ENCODE measurements at places on chromosomes 6 and 20.

DNA sequence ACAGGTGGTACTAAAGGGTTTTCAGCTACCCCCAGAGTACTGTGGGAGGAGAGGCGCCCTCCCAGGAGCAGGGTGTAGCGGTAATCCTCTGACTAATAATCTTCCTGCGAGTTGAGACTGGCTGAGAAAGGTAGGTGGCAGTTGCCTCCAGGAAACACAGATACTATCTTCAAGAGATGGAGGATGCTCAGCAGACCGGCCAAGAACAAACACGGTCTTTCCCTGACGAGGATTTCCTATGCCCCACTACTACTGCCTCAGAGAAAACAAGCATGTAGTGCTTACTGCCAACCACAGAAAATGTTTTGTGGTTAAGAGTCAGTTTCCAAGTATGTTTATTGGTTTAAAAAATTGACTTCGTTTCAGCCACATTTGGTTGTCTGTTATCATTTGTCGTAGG is 26.8 kb downstream of the C6orf89 start:
- peak; percentile 71 for DNase-seq

GRCh38 chr6:89197141-89197540 is 20.0 kb downstream of the GABRR1 start:
- no peak for DNase-seq

- no peak for DNase-seq
These were observed 181.9 kb upstream of the PCSK2 start for GRCh38 chr20:17044891-17045290.

- DNase-seq = no peak
These were observed 1.7 kb downstream of the RSPO3 start for GRCh38 chr6:127120023-127120786.

DNA sequence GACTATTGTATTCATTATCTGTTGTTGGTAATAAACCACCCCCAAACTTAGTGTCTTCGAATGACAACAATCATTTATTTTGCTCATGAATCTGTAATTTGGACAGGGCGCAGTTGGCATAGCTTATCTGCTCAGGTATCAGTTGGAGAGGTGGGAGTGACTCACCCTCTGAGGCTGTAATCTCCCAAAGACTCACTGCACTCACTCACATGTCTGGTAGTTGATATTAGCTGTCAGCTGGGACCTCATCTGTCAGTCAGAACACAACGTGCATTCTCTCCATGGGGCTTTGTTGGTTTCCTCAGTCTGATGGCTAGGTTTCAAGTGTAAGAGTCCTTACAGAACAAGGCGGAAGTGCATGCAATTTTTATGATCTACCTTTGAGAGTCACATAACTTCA is 219.0 kb upstream of the PRND start:
- no peak for DNase-seq

- DNase-seq = no peak
These were observed 425.3 kb downstream of the EPM2A start for GRCh38 chr6:145309842-145310535.

DNA sequence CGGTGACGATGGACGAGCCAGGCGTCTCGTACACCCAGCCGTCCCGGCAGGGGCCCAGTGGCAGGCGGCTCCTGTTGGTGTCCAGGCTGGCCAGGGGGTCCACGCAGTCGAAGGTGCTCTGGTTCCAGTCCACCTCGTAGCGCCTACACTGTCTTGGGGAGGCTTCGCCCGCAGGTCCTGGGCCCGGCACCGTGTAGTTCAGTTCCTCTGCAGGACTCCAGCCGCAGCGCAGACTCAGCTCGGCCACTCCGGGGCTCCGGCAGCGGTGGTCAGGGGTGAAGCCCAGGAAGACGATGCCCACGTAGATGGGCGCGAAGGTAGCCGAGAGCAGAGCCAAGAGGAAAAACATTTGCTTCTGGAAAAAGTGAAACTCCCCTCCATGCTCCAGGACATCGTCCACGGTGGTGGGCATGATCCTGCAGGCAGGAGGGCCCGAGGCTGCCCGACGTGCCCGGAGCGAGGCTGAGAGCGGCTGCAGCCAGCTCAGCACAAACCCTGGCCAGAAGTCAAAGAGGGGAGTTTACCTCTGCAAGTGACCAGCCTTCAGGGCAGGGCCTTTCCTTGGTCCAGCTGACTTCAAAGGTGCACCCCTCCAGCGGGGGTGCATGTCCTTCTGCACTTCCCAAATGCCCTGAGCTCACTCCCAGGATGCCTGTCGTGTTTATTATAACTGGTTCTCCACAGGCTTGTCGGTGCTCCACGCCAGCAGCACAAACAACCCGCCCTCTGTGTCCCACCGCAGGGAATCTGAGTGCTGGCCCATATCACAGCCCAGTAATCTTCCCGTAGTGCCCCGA is at the start of gene SLC22A2:
Gene SLC22A2 (minus strand): TSS at position 476 of the 797 bp plus-strand sequence. CDS start 64 bp downstream, at position 412.
- DNase-seq = no peak

DNA sequence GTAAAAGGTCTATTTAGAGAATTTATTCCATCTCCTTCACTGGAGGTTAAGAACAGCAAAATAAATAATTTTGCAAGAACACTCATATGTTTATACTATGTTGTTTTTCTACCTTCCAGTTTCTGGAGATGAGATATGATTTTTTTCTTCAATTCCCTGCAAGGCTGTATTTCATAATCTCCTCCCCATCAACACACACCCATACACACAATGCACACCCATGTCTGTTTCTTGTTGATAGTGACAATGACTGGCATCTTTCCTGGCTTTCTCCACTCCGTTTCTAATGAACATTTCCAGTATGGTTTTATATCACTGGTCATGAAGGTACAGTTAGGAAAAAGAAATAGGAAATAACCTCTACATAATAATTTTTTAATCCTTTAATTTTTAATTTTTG is 202.1 kb downstream of the ARHGAP18 start:
- no peak for DNase-seq

- DNase-seq = no peak
These were observed 44.6 kb downstream of the DPPA5 start for GRCh38 chr6:73309535-73309784.

DNA sequence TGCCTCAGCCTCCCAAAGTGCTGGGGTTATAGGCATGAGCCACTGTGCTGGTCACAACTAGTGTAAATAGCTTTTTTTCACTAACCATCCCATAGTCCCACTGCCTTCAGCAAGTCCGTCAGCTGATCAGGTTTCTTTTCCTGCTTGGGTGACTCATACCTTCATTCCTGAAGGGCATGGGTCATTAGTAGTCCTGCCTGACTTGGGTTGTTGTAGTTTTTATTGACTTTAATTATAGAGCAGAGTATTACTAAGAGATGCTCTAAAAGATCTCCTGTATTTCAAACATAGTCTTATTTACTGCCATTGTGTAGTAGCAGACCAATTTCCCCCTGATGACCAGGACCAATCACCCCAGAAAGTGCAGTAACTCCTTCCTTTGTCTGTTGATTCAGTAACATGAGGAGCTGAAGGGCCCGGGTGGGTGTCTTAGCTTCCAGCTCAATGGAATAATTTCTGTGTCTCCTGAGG is 25.8 kb downstream of the HLA-C start:
- DNase-seq = no peak

DNA sequence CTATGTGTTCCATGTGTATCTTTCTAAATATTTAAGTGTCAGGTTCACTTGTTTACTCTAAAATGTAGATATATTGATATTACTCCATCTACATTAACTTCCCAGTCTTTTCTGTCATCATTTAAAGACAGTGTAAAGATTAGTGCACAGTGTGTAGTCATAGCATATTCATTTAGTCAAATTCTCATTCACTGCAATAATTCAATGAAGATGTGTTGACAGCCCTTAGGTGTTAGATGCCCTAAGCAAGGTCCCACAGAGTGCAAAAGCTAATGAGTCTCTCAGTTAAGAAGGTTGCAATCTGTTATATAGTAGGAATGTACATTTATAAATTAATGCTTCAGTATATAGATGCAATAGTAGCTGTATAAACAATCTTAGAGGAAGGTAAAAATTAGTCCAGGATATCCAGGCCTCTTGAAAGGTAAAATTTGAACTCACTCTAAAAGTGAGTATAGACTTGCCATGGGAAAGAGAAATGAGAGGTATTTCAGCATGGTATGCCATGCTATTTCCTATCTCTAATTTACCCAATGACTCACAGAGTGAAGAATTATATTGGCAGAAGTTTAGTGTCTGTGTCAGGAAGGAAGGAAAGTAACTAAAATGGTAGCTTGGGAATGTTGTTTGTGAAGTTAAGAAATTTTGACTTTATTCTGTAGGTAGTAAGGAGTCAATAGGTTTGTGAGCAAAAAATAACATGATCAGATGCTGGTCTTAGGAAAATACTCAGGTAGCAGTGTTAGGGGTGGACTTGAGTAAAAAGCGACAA is 969.9 kb upstream of the CITED2 start:
- no peak for DNase-seq

DNA sequence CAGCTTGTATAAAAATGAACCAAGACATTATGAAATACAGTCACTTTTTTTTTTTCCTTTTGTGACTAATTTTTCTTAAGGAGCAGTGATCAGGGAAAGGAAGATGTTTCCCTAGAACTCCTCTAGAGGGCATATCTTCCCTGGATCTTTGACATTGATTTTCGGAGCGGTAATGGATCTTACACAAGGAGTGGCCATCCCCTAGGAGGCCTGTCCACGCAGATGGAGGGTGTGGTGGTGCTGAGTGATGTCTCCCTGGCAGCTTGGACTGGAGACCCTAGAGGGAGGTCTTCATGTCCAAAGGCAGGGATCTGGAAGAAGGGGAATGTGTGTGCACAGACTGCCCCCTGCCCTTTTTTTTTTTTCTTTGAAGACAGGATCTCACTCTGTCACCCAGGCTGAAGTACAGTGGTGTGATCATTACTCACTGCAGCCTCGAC is 7.0 kb upstream of the KIFC1 start:
- no peak for DNase-seq

- DNase-seq = no peak
These were observed 175.8 kb downstream of the GMPR start for GRCh38 chr6:16414205-16414604.

- no peak for DNase-seq
These were observed 16.2 kb upstream of the C6orf118 start for GRCh38 chr6:165325609-165326008.

- no peak for DNase-seq
These were observed 13.8 kb upstream of the SMOC2 start for GRCh38 chr6:168427184-168427583.

- no peak for DNase-seq
These were observed 43.3 kb downstream of the MGME1 start for GRCh38 chr20:18011951-18012645.

DNA sequence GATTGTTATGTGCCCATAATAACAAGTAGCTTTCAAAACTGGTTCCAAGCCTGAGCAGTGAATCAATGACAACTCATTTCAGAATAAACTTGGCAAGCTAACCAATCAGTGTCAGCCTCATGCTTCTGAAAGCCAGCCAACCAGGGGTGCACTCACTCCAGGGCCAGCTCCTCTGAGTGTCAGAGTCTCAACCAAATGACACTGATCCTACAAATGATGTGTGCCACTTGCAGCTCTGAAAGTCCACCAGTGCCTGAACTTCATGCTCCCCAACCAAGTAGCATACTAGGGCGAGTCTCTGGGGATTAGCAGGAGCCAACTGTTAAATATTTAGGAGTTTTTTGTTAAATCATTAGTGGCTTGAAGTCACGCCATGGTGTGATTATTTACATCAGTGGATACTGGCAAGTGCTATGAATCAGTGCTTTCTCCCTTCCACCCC is 4.5 kb downstream of the IYD start:
- no peak for DNase-seq

Measured in T-helper 22 cell (primary cell).